Renal cortical epithelial cell (primary cell): ENCODE measurements at places on chromosomes 6 and 20.

DNA sequence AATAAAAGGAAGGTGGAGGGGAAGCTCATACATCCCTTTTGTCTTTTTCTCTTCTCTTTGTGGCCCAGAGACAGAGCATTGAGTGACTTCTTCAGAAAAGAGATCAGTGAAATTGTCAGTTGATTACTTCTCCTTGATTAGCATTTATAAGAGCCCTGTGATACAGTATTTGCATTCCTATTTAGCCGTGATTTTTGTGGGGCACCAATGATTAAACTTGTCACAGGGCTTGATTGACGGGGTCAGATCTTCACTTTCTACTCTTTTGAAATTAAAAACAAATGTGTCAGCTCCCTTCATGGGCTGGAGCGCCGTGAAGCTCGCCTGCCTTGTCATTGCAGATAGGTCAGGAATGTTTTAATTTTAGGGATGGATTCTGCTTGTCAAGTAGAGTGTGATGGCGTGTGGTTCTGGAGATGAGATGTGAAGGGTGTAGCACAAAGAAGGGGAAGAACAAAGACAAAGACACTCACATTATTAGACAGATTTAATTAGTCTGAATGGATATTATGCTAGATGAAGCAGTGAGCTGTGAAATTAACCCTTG, 166.8 kb downstream of the ZNF217 start:
- DNase-seq: no peak

- no peak for DNase-seq
Observed at GRCh38 chr20:60816901-60817300, 435.2 kb upstream of the CDH4 start.

DNA sequence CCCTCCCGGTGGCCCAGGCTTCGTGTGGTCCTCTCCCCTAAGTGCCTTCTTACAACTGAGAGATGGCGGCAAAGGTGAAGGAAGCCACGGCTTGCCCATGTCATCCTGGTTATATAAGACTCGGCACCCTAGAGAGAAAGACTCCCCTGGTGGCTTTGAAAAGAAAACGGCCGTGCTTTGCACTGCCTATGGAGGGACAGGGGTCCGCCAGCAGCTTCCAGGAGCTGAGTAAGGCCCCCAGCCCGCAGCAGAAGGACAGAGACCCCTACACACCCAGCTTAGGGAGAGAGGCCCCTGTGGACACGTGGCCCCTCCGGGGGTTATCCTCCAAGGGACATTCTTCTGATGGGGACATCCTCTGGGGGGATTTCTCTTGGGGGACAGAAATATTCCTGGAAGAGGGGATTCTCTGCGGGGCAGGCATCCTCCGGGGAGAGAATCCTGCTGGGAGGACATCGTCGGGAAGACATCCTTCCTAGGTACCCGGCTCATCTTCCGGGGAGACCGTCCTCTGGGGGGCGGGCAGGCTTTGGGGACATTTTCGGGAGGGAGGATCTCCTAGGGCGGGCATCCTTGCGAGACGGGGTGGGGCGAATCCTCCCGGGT, 511 bp upstream of the OGFR start:
- no peak for DNase-seq

GRCh38 chr6:3349388-3350251, 90.9 kb downstream of the PSMG4 start:
- DNase-seq: no peak
